Right lung (tissue), 10 donors: ENCODE measurements at places on chromosomes 11 and 22.

- DNase-seq = no peak
Measured at GRCh38 chr22:30238136-30238535, 8.4 kb downstream of the LIF start.

- DNase-seq = no peak
Measured at GRCh38 chr11:70124321-70125000, 46.3 kb downstream of the ANO1 start.

DNA sequence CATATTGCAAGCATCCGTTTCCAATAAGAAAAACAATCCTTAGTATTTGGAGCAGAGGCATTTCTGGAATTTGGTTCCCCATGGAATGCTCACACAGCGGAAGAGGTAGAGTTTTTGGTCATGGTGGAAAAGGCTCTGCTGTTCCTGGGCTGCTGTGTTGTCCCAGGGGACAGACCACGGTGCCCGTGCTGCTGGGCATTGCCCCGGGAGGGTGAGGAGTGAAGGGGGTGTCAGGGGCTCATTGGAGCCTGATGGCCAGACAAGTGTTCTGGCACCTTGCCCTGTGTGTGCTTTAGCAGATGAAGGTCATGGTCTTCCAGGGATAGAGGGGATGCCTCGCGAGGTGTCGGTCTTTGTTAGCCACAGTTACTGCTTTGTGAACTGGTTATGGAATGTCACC lies 61.2 kb downstream of the MPPED1 start:
- DNase-seq = no peak

DNA sequence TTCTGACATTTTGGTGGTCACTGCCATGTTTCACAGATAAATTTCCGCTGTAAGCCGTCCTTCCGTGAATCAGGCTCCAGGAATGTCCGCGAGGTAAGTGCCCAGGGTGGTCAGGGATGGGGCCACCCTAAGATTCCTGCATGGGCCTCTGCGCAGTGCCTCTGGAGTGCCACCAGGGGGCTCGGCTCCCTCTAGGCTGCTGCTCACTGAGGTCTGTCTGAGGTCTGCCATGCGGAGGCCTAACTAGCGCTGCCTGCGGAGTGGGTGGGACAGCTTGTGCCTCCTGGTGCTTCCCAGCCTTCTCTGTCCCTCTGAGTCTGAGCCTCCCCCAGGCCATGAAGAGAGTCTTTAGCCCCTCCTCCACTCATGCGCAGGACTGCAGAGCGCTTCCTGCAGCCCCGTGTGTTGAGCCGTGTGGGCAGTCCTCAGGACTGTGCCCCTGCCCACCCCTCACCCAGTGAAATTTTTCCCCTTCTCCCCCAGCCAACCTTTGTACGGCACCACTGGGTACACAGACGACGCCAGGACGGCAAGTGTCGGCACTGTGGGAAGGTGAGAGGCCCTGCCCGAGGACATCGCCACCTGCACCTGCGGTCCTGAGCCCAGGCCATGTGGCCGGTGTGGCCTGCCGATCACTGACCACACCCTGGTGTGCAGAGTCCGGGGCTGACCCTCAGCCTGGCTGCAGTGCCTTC lies 11.9 kb upstream of the MDK start:
- DNase-seq = no peak

DNA sequence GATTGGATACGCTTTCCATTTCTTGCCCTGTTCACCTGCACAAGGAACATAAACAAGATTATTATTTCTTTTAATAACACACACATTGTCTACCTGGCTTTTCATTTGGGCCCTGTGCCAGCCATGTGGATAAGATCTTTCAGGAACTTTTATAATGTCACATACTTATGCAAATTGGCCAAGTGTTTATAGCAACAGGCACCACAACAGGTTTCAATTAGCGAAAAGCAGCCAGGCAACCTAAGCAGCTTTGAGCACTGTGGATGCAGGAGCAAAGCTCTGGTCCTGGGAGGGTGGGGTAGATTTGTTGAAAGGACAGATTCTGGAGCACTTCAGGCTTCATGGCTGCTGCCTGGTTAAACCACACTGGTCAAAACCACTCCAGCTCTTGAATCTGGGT lies 217.4 kb downstream of the BARX2 start:
- no peak for DNase-seq

GRCh38 chr11:109983358-109983757 lies 109.8 kb upstream of the ZC3H12C start:
- no peak for DNase-seq

GRCh38 chr22:24434471-24435322 lies 7.3 kb downstream of the ADORA2A start:
- DNase-seq = peak; percentile 83

GRCh38 chr11:120128392-120129119 lies 9.4 kb downstream of the TRIM29 start:
- peak; percentile 11 for DNase-seq

- no peak for DNase-seq
Measured at GRCh38 chr22:44147008-44147645, 33.6 kb upstream of the PARVG start.

DNA sequence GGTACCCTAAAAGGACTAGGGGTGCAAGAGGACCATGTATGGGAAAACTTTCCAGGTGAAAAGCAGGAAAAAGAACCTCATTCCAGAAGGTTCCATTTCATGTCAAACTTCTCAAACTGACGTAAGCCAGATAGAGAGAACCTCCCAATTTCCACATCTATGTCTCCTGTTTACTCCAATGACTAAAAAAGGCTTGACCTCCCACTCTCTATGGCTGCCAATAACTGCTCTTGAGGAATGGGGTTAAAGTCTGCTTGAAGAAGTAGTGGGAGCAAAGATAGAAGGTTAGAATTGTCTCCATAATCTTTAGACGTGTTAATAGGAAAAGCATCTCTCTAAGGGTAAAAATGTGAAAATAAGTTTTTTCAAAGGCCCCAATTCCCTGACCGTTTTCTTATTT lies 38.0 kb downstream of the DCUN1D5 start:
- DNase-seq = no peak

GRCh38 chr11:39910087-39910486 lies 1549.4 kb downstream of the LRRC4C start:
- DNase-seq = no peak

GRCh38 chr11:105003151-105003550 lies 19.8 kb downstream of the CASP5 start:
- no peak for DNase-seq

DNA sequence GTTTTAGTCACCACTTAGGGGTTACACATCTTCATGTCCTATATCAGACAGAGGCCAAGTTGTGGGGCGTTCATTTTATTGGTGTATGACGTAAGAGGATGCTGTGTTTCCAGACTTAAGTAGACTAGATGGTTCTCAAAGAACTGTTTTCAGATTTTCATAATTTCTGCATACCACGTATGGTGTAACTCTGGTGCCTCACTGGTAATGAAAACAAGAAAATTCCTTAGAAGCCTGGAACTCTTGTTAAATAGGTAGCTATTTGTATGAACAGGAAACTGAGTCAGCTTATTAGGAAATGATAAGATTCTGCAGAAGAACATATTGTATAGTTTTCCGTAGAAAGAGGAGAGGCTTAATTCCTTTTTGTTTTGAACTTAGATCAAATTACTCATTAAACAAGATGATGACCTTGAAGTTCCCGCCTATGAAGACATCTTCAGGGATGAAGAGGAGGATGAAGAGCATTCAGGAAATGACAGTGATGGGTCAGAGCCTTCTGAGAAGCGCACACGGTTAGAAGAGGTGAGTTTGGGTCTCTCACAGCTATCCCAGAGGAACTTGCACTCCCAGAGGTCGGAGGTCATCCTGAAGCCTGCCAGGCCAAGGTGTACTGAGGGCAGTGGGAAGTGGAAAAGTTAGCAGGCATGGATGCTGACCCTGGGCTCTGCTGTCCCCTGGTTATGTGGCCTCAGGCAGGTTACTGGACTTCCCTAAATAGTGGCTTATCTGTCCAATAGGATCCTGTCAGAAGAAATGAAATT lies 3.9 kb downstream of the CDC45 start:
- no peak for DNase-seq

DNA sequence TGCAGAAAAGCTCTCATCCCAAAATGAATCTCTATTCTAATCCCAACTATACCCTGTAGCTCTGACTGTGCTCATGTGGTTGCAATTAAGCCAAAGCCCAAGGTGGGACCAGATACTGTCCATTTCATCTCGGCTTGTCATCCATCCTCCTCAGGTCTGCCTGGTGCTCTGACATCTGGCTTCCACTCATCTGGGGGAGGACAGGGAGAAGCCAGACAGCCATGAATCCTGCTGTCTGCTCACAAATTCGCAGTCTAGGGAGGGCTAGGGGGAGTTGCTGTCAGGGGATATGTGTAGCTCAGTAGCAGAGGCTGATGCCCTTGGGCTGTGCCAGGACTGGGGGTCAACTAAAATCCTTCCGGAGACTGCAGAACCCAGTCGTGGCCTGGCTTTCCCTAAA lies 167.1 kb downstream of the ETS1 start:
- DNase-seq = no peak

- DNase-seq = no peak
Measured at GRCh38 chr11:38169286-38169685, 1571.2 kb upstream of the RAG2 start.

DNA sequence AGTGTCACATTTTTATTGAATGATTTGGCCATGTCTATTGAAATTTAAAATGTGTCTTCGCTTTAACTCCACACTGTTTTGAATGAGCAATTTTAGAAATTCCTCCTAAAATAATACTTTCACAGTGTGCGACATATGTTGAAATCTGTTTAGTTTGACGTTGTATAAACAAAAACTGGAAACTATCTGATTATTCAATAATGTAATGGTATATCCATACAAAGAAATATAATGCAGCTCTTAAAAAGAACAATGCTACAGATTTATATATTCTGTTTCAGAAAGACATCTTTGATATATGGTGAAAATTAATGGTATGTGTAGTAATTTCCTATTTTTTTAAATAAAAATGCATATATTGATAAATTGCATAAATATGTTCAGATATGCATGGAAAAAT lies 268.7 kb upstream of the SORL1-AS1 start:
- DNase-seq = no peak

GRCh38 chr11:18715476-18715875 lies 10.5 kb downstream of the IGSF22 start:
- no peak for DNase-seq

DNA sequence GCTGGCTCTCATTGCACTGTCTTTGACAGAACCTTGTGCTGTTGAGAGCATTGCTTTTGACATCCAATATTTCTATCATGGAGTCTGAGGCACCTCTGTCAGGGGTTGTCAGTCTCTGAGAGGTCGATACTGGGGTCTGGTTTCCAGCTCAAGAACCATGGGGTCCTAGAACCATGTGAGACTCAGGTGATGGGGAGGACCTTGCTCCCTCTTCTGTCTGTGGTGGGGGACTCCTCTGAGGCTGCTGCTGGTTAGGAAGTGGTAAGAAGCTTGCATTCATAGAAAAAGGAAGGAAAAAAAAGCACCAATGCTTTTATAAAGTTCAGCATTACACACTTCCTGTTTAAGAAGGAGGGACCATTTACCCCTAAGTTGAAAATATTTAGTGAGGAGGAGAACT lies 91.8 kb upstream of the CD44 start:
- DNase-seq = no peak

DNA sequence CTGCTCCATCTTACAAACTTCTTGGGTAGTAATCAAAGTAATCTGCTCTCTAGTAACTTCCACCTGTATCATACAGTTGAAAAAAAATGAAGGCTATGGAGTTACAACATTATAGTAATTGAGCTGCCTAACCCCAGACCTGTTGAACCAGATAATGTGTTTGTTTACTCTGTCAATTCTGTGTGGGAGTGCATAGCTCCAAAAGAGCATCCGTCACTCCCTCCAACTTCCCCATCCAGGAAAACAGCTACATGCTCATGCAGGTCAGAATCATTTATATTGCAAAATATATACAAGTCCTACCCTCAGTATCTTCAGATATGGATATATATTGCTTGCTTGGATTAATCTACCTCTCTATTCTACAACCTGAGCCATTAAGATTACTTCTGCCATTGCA lies 244.0 kb upstream of the ANO5 start:
- no peak for DNase-seq

DNA sequence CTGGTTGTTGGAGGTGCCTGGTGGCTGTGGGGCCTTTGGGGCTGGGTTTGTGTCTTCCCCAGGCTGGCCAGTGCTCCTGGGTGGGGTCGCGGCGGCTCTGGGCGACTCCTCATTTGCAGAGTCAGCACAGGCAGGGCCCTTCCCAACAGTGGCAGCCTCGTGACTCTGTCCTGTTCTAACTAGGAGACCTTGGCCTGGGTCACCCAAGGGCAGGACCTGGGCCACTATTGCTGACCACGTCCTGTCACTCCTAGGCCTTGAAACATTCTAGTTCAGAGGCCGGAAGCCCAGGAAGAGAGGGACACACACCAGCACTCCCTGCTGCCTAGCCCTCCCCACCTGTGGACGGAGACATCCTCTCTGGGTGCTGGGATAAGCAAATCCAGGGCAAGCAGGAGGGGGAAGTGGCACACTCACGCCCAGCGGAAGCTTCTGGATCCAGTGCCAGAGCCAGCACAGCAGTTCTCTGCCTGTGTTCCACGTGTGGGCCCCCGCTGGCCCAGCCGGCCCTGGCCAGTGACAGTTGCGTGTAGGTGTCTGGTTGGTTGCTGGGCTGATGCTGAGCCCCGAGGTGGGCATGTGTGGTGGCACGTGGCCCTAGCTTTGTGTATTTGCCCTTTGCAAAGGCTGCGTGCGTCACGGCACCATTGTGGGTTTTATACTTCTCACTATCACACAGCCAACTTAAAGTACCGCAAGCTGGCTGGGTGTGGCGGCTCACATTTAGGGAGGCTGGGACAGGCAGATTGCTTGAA lies 4.3 kb upstream of the CHID1 start:
- no peak for DNase-seq

GRCh38 chr11:9396752-9397151 lies 12.3 kb downstream of the IPO7 start:
- no peak for DNase-seq

DNA sequence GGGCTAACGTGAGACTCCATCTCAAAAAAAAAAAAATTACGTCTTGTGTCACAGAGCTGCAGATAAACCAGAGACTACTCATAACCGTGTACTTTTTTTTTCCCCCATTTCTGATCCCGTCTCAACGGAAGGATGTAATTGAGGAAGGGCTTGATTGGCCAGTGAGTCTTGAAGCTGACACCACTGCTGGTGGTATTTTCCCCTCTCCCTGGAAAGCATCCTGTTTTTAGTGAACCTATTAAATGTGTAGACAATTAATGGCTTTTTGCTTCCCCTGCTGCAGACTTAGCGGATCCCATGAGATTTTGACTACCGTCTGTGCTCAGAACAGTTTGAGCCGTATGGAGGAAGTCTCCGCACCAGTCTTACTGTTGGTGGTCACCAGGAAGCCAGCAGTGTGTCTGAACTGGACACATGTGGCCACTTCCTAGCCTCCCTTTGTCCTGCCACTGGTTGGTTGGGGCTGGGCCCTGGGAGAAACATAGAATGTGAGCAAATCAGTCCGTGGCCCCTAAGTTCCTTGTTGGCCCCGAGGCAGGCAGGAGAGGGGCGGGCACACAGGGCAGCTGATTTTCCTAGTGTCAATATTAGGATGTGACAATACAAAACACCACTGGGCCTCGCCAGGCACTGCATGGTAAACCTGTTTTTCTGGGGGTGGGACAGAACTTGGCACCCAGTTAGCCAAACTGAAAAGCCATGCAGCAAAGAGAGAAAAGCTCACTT lies 3.1 kb downstream of the BIK start:
- no peak for DNase-seq

GRCh38 chr11:130202009-130202817 lies 42.6 kb downstream of the ST14 start:
- no peak for DNase-seq
